ENCODE measurements at places on chromosomes 7 and 10. TPM values are rescaled to one million over a fixed set of nuclear protein-coding genes. Genes with fewer than 3 reads are reported as not detected.

DNA sequence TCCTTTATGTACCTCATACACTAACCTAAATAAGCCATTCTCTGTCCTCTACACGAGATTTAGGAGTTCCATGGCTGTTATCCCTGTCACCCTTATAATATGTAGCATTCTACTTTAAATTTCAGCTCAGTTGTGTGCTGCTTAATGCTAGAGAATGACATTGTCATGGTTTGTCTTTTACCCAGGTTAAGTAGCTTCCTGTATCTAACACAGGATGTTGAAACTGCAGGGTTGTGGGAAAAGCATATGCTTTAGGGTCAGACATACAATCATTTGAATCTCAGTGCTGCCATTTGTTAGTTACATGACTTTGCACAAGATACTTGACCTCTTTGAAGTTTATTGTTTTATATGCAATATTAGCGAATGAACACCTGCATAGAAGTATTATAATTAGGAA lies 235.1 kb upstream of the CACNA2D1 start:
- DNase-seq = no peak

DNA sequence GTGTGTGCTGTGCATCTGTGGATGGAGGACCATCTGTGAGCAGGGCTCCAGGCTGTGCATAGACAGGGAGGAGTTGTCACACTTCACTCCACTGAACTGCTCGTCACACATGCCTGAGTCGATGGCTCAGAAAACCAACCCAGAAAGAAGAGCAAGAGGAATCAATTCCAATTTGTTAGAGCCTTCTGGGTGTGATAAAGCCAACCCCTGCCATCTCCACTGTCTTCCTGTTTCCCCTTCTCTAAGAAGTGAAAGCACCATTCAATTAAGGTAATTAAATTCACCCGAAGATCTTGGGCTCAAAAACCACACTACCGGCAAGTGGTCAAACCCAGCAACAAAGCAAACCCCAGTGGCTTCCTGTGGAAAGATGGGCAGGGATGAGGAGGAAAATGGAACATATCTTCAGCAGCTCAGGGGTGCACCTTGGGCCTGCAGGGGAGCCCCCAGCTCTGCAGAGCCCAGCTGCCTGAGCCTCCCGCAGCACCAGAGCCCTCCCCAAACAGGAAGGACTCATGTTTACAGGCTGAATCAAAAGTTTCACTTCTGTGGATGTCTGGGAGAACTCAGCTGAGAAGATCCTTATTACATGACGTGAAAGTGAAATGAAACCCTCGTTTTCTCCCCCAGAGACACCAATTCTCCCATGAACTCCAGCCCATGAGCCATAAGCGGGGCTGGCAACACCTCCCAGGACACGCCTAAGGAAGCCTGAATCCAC lies 10.9 kb downstream of the C10orf71 start:
- DNase-seq = no peak

DNA sequence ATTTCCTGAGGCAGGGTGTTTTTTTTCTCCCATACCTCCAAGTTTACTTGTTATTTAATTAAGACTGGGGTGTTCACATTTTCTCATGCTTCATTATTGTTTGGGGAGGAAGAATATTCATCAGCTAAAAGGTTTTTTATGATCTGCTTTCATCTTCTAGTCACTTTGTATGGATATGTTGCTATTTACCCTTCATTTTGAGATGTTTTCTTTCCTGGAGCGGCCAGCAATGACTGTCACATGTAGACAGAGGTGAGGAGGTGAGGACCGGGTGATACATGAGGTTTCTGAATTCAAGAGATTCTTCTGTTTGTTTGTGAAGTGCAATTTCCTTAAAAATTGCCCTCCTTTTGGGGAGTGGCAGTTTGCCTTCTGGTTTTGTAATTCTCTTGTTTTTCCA lies 261.8 kb upstream of the BMPER start:
- no peak for DNase-seq

DNA sequence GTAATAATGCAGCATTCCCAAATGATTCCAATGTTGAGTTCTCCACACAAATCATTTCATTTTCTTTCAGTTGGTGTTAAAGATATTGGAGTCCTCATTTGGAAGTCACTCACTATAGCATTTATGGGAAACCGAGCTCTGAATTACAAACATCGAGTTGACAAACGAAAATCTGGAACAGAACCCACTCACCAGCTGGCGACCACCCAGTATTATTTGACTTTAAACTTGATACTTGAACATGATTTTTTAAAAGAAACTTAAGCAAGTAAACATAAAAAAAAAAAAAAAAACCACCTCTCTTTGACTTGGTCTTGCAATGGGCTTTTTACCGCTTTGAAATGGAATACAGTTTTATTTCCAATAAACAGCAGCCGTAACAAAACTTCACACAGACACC lies 576.6 kb upstream of the C7orf33 start:
- no peak for DNase-seq

- DNase-seq = no peak
Observed at GRCh38 chr7:68074242-68074641, 1077.6 kb downstream of the TYW1 start.

The CCZ1 gene
- total RNA-seq = 81.1 TPM
